Dermis microvascular lymphatic vessel endothelial cell (primary cell): ENCODE measurements at places on chromosomes 4 and X.

DNA sequence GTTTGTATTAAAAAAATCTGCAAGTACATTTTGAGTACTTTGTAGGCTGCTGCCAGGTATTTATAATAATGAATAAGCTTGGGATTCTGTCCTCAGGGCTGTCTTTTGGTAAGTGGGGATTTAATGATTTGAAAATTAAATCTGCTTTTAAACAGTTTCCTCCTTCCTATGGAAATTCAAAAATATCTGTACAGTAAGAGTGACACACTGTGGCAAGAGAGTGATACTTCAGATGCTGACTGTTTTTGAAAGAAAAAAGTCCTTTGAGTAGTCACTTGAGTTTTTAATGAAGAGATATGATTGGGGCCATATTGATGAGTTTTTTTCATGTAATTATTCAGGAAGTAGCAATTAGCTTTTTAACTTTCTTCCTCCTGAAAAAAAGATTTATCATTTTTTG is 49.2 kb downstream of the SMARCAD1 start:
- no peak for DNase-seq

DNA sequence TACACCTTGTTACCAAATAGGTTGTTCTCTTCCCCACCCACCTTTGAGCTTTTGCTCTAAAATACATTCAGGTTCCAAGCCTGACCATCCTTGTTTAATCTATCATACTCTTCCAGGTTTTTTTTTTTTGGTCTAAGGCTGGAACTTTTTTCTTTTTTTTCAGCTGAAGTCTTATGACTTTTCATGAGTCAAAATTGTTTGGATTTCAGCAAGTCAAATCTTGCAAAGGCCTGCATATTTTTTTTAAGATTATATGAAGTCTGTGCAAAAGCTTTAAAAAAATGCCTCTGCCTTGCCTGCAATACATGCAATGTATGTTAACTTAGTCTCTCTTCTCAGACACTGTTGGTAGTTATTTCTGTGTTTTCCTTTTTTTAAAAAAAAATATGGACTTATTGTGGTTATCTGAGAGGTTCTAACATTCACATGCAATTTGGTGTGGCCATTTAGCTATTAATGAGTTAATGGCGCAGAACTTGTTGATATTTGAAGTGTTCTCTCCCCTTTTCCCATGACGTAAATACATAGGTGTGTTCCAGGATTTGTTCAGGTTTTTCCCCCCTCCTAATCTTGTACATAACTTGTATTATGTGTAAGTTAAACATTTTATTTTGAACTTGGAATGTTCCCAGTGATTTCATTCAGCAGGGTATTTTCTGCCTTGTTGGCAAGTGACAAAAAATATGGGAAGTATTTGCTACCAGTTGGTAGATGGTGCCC is 58.7 kb downstream of the CCKAR start:
- no peak for DNase-seq

DNA sequence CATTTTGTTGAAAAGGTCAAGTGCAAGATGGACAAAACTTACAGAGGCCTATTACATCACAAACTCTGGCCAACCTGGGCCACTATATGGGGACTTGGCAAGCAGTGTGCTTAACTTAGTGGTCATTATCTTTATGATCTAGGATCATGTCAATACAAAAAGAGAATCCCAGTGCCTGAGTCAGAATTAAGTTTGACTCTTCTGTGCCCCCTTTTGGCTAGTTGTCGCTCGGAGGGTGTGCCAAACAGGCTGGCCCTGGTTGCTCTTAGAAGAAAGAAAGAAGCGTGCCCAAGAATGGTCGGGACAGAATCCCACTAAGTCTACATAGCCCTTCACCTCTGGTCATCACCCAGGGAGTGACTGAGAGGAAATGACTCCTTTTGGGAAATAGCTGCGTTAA is 100.1 kb downstream of the EIF4E start:
- DNase-seq, result peak; percentile 31

DNA sequence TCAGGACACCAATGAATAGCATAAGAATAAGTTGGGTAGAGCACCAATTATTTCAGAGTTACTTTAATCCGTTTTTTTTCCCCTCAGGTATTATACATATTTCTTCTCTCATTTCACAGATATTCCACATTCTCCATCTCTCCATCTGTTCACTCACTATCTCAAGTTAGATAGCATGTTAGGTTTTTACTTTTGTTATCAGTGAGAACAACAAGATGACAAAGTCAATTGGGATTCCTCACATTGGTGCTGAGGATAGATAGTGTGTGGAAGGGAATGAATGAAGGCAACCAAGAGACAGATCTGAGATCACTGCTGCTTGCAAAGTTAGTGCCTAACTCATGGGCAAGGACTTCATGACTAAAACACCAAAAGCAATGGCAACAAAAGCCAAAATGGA is 112.0 kb upstream of the ETNPPL start:
- DNase-seq, result no peak

DNA sequence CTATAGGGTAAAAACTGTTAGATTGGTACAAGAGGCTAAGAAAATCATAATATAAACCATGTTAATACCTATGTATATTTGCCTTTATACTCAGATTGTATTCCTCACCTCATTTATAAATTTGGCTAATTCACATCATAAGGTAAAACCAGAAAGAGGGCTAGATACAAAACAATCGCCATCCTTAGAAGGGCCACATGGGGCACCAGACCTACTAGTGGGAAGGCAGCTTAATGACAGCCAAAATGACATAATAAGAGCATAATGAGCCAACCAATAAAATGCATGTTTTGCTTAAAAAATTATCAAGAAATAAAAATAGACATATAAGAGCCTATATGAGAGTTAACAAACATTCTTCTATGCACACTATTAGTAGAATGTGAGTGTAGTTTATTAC is 107.3 kb upstream of the PRDX4 start:
- DNase-seq, result no peak

- no peak for DNase-seq
These were observed 176.8 kb upstream of the RPL34 start for GRCh38 chr4:108443585-108443984.

- peak; percentile 70 for DNase-seq
These were observed 7.1 kb downstream of the SMIM9 start for GRCh38 chrX:154827194-154828015.

DNA sequence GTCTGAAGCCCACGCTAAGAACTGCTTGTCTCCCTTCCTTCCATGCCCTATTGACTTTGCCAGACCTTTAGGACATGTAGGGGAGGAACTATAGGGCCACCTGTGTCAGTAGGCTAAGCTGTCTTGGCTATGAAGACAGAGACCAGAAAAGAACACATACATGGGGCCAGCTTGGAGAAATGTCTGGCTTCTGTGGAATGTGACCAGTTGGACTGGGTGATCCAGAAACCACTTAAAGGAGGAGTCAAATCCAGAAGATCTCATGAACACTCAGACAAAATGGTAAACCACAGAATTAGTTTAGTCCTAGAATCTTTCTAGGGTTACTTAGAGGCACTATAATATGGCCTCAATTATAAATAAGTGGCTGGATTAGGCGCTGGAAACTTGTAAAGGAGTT is 42.0 kb downstream of the PHKA2 start:
- no peak for DNase-seq

DNA sequence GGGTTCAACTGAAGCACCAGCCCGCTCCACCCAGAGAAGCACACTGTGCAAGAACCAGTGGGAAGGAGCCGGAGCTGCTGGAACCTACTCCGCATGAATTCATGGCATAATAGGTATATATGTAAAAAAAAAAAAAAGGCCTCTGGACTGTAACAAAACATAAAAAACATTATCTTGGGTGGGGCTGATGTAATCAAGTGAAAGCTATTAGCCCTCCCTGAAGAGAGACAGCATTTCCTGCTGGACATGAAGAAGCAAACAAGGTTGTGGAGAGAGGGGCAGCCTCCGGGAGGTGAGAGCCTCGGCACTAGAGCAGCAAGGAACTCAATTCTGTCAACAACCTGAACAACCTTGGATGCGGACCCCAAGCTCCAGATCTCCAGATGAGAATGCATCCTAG is 50.7 kb downstream of the PLAC1 start:
- no peak for DNase-seq

DNA sequence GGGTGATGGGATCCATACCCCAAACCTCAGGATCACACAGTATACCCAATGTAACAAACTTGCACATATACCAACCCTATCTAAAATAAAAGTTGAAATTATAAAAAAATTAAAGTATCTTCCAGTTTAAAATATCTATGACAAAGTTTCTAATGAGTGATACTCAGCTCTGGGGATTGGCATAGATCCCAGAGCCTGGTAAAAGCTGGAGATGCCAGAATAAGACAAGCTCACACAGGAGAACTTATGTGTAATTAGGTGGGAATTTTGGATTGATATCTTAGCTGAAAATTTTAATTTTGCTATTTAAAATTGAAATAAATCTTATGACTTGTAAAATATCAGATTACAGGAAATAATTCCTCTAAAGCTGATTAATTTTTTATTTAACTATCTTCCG is 686.5 kb downstream of the GABRG1 start:
- no peak for DNase-seq

DNA sequence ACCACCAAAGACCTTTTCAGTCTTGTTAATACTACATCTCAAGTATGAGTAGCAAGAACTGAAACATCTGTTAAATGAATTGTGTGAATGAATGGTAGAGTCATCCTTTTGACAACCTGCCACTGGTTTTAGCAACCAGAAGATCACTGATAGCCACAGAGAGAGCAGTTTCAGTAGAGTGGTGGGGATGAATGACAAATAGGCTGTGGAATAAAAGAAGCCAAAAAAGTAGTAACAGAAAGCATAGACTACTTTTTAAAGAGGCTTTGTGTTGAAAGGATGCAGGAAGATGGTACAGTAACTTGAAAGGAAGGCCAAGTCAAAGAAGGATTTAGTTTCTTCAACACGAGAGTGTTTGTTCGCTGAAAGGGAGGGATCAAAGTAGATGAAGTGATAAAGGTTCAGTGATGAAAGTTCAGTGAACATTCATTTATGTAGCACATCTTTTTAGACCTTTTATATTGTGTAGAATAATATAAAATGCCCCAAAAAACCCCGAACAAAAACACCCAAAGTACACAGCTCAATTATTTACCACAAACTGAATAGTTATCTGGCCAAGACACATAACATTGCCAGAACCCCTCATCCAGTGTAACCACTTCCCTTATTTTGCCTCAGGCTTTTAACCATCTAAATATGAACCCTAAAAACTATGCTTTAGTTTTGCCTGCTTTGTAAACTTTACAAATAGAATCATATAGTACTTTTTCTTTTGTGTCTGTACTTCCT is 40.1 kb upstream of the EIF1AX start:
- no peak for DNase-seq

GRCh38 chr4:24105327-24106038 is 215.6 kb upstream of the PPARGC1A start:
- no peak for DNase-seq

- no peak for DNase-seq
These were observed 2522.1 kb downstream of the ARAP2 start for GRCh38 chr4:33722254-33722653.

DNA sequence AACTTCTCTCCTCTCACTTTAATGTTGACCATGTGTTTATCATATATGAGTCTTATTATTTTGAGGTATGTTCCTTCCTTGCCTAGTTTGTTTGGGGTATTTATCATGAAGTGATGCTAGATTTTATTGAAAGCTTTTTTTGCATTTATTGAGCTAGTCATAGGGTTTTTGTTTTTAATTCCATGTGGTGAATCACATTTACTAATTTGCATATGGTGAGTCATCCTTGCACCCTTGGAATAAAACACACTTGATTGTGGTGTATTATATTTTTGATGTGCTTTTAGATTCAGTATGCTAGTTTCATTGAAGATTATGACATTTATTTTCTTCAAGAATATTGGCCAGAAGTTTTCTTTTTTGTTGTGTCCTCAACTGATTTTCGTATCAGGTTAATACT is 464.6 kb downstream of the PCDH18 start:
- no peak for DNase-seq

DNA sequence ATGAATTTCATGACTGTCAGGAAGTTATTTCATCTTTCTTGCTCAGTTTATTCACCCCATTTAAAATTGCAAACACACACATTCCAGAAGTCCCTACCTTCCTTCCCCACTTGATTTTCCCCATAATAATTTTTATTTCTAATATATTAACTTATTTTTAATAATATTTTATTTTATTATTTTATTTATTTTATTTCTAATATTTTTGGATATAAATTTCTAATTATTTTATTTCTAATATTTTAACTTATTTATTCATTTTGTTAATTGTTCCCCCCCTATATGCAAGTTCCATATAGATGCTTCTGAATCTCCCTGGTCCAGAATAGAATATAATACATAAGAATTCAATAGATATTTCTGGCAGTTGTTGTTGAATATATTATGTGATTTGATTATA is 293.7 kb upstream of the CPEB2 start:
- no peak for DNase-seq

DNA sequence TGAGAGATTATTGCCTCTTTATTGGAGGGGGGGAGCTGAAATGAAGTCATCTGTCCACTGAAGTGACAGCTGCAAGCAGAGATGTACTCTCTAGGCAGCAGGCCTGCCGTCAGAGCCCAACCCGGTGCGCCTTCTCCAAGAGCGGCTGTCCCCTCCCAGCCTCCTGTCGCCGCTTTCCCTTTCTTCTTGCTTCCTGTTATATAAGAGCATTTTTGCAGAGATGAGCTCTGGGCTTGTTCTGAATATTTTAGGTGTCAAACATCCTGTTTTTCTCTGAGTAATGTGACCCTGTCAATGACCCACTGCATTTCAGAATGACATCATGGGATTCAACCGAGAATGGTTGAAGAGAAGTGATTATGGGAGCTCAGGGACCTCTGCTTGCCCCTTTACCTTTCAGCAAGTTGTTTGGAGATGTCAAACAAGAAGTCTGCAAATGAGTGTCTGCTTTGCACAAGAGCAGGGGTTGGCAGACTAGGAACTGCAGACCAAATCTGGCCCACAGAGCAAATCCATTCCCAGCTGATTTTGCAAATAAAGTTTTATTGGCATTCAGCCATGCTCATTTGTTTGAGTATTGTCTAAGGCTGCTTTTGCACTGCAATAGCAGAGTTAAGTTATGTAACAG is 79.9 kb downstream of the SLC9A6 start:
- DNase-seq, result peak; percentile 87

DNA sequence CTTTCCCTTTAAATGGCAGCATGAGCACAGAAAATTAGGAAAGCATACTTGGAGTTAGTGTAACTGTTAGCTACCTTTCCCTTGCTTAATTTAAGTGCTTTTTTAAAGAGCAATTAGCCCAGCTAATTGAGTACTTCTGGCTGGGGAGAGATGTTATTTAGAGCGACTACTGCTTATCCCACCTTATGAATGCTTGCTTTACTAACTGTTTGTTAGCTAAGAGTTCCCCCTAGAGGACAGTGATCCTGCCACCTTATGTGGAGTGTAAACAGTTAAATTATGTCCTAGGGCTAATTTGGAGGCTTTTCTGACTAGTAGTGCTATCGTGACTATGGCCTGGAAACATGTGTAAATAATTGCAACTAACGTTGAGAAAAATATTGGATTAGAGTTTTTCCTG is 909.4 kb downstream of the FSTL5 start:
- no peak for DNase-seq

GRCh38 chr4:24570172-24570571 is 14.2 kb downstream of the DHX15 start:
- DNase-seq, result no peak

- no peak for DNase-seq
These were observed 193.8 kb upstream of the RBPJ start for GRCh38 chr4:26126994-26127393.
